ENCODE measurements at places on chromosomes 6 and 20.

- no peak for DNase-seq
Observed at GRCh38 chr20:59806578-59806975, 126.9 kb downstream of the SYCP2 start.

- no peak for DNase-seq
Observed at GRCh38 chr6:108123946-108124345, 41.9 kb upstream of the NR2E1 start.

GRCh38 chr6:28764014-28764723 is 159.6 kb downstream of the TRIM27 start:
- no peak for DNase-seq

GRCh38 chr6:97150932-97151331 is 132.1 kb downstream of the MMS22L start:
- DNase-seq: no peak

- peak; percentile 7 for DNase-seq
Observed at GRCh38 chr6:17600527-17601385, 654 bp downstream of the FAM8A1 start.

GRCh38 chr6:39021779-39022178 is 26.8 kb upstream of the GLP1R start:
- DNase-seq: no peak

DNA sequence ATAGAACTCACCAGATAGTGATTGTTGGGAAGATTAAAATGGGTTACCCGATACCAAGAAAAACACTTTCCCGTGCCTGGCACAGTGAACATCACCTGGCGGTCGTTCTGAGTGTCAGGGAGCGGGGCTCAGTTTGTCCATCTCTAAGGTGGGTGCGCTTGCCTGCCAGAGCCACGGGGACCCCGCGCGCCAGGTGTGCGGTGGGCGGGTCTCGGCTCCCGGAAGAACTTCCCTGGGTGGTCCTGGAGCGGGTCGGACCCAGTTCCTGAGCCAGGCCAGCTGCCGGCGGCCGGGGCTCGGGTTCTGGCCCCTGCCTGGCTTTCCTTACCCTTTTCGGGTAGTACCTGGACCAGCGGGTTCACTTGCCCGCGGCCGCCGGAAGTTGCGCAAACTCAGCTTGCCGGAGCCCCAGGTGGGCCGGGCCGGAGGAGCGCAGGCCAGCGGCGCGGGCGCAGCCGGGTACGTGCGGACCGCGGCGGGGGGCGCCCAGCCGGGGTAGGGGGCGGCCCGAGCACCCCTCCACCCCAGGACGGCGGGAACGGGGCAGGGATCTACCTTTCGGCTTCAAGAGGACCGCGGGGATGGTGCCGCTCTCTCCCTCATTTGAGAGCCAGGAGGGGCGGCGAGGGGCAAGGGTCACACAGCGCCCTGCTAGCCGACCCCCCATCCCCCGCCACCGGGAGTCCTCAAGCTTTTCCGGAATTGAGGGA is 7.5 kb downstream of the FAM110A start:
- DNase-seq: no peak

GRCh38 chr6:43436577-43437282 is 9.4 kb downstream of the ABCC10 start:
- no peak for DNase-seq

GRCh38 chr6:68473433-68474210 is 161.5 kb upstream of the ADGRB3 start:
- DNase-seq: no peak

All from AML-193 (cell line).